ENCODE measurements at places on chromosomes 4 and X.
A peak's percentile ranks its signal among the peaks of the same experiment; 100 is the strongest.

- H3K27me3 ChIP-seq: no peaks in the 10 kb centered on the region
- no peak for DNase-seq
- H3K27ac ChIP-seq: no peak overlapping the region
- no peak overlapping the region for H3K4me3 ChIP-seq
Observed at GRCh38 chr4:183342541-183343533, 20.6 kb upstream of the CLDN24 start.

GRCh38 chrX:68503836-68504636, 5.2 kb downstream of the YIPF6 start:
- no peak overlapping the region for H3K27ac ChIP-seq
- no peak overlapping the region for H3K4me3 ChIP-seq
- peaks cover 13% of the 10 kb centered on the region for H3K36me3 ChIP-seq
- H3K4me1 ChIP-seq: peaks cover 8% of the 10 kb centered on the region
- DNase-seq: no peak

DNA sequence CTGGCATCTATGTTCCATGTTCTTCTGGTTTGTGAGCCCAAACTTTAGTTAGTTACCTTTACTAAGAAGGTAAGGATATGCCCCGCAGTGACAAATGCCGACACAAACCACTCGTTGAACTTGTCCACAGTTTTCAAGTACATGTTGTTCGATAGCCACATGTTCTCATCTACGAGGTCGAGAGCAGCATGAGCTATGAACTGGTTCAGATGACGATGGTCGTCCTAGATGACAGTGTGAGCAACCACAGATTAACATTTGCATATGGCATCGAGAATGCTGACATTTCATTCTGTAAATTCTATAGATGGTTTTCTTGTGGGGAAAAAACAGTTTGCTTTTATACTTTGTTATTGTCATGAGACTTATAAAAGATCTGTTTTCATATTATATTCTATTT, 18.0 kb downstream of the TRAPPC2 start:
- no peak for DNase-seq
- peaks cover 16% of the 10 kb centered on the region for H3K36me3 ChIP-seq
- H3K27ac ChIP-seq: no peak overlapping the region
- no peak overlapping the region for H3K4me3 ChIP-seq
- H3K4me1 ChIP-seq: no peaks in the 10 kb centered on the region

- H3K36me3 ChIP-seq: no peaks in the 10 kb centered on the region
- H3K4me3 ChIP-seq: no peak overlapping the region
- H3K27ac ChIP-seq: no peak overlapping the region
- no peak for DNase-seq
Observed at GRCh38 chrX:10243106-10243505, 86.3 kb downstream of the CLCN4 start.

- no peaks in the 10 kb centered on the region for H3K27me3 ChIP-seq
- peak overlapping the region; percentile 24 for H3K27ac ChIP-seq
- peaks cover 42% of the 10 kb centered on the region for H3K4me1 ChIP-seq
- H3K4me3 ChIP-seq: no peak overlapping the region
Observed at GRCh38 chr4:60485276-60485675, 714.9 kb upstream of the ADGRL3 start.
